ENCODE measurements at places on chromosomes 6 and 20.

DNA sequence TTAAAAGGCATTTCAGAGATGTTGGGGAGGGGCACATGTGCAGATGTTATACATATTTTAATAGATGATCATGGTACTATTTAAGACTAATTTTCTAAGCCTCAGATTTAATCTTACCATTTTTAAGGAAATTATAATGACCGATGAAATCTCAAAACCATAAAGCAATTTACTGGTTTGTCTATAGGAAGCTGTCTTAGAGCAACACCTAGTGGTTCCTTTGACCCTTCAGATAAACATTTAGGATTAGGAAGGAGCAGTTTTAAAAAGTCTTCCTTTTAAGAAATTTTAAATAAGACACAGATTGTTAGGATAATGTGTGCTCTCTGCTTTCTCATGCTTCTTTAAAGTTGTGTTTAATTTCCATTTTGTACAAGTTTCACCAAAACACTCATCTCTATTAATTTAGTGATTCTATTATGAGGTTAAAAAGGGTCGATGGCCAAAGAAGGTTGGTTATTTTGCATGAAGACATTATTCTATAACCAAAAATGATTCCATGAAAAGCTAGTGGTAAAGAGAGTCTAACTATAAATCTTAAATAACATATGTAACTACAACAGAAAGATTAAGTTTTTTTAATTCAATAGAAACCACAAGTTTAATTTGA lies 376.4 kb downstream of the HACE1 start:
- no peak for DNase-seq

GRCh38 chr6:123635144-123635543 lies 1.6 kb downstream of the TRDN start:
- DNase-seq: no peak

- DNase-seq: no peak
Observed at GRCh38 chr6:133062077-133062476, 179.1 kb upstream of the EYA4 start.

DNA sequence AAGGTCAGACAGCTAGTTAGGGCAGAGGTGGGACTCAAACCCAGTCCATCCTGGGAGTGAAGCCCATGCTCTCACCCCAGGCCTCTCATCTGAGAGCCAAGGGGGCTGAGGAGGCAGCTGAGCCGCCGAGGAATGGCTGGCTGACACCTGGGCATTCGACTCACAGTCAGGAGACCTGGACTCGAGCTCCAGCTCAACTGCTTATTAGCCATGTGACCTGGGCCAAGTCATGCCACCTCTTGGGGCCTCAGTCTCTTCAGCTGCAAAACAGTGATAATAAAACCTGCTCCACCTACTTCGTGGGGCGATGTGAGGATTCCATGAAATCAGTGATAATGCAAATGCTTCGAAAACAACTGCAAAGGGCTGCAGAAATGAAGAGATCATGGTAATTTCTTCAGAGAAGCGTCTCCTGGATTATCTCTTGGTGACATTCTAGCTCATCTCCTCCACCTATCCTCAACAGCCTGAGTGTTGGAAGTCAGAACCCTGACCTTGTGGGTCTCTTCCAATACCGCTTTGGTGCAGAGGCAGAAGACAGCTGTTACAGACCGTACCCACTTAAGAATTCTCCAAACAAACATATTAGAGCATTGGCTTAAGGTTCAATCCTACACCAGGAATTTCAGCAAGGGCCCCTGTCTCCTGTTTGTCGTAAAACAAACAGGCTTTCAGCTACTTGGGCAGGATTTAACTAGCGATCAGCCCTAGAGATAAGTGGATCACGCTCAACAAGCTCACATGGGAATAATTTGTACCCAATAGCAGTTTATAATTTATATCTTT lies 60.0 kb upstream of the PIM1 start:
- no peak for DNase-seq

GRCh38 chr6:109237077-109237985 lies 142.0 kb downstream of the CEP57L1 start:
- DNase-seq: no peak

DNA sequence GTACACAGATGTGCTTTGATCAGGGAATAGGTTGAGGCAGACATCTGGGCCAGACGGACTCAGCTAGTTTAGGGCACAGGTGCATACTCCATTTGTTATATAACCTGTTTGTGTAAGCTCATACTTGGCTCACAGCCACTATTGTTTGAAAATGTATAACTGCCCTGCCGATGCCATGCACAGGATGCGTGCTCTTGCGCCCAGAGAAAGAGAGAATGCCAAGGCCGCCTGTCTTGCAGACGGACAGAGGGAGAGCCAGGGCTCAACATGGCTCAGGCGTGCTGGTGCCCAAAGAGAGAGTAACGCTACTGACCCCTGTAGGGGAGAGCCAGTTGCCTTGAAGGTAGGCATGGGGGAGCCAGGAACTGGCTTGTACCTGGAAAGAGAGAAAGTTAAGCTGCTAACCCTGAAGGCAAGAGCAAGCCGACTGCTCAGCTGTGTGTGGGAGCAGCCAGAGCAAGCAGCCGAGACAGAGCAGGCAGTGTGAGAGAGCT lies 57.7 kb downstream of the FAM229B start:
- DNase-seq: no peak
